ENCODE measurements at places on chromosomes 1 and 21.

- no peak for DNase-seq
Measured at GRCh38 chr1:153071511-153071910, at the start of gene SPRR2B. Gene SPRR2B, minus strand, starts transcription at chr1:153071611. Its CDS starts 772 bp downstream, at chr1:153070839.

DNA sequence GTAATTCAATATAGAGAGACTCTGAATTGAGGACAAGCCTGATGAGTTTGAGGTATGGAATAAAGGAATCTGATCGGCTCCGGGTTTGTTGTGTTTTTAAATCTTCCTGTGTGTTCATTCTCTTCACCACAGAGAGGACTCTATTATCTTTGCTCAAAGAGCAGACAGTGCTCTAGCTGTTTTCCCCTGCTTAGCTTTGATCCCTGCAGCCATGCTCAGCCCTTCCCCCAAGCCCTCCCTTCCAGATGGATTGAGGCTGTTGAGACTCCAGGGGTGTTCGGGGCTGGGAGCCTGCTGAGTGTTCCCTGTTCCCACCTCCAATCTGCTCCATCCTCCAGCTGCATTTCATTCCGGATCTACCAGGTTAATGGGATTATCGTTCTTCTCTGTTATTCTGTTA is 74.2 kb upstream of the CXADR start:
- DNase-seq: no peak

DNA sequence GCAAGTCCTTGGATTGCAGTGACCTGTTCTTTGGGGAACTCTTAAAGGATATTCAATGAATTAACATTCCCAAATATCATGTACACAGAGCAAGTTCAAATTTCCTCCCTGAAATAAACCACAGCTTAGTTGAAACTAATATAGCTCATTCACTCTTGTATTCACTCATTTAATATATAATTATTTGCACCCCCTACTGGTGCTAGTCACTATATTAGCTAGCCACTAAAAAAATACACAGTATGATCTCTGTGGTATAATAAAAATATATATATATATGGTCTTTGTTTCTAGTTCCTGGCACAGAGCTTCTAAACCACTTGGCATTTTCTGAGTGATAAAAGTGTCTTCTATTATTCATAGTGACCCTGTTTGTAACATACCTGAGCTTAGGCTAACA is 177.3 kb upstream of the LYPLAL1 start:
- DNase-seq: no peak

GRCh38 chr1:198416296-198416695 is 124.2 kb downstream of the ATP6V1G3 start:
- DNase-seq: no peak

DNA sequence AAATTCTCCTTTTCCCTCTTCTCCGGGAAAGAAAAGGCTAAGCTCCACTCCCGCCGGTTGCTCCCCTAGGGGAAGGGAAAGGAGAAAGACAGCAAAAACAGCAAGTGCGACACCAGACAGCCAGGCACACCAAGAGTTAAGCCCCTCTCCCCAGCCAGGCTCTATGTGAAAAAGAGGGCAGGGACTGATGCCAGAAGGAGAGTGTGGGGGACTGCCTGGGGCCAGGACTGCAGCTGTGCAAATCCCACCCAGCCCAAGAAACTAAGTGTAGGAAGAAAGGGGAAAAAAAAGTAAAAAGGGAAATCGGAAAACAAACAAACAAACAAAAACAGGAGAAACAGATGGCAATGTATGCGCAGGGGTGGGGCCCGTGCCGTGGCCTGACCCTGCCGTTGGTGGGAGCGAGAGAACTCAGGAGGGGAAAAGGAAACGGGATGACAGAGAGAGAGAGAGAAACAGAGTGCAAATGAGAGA is 27.7 kb upstream of the FMO1 start:
- no peak for DNase-seq

GRCh38 chr1:206737729-206738201 is 32.8 kb upstream of the IL19 start:
- no peak for DNase-seq

DNA sequence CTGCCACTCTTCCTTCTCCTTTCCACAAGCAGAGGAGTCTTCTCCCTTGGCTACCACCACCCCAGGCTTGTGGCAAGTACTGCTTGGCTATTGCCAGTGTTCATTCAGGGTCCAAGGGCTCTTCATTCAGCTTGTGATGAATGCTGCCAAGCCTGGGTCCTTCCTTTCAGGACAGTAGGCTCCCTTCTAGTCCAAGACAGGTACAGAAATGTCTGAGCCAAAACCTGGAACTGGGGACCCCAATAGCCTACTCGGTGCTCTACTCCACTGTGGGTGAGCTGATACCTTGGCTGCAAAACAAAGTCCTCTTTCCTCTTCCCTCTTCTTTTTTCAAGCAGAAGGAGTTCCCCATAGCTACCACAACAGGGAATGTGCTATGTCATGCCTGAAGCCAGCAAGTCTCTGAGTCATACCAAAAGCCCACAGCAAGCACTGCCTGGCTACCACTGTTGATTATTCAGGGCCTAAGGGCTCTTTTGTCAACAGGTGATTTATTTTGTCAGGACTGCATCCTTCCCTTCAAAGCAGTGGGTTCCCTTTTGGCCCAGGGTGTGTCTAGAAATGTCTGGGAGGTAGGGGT is 268.9 kb downstream of the HHAT start:
- no peak for DNase-seq

DNA sequence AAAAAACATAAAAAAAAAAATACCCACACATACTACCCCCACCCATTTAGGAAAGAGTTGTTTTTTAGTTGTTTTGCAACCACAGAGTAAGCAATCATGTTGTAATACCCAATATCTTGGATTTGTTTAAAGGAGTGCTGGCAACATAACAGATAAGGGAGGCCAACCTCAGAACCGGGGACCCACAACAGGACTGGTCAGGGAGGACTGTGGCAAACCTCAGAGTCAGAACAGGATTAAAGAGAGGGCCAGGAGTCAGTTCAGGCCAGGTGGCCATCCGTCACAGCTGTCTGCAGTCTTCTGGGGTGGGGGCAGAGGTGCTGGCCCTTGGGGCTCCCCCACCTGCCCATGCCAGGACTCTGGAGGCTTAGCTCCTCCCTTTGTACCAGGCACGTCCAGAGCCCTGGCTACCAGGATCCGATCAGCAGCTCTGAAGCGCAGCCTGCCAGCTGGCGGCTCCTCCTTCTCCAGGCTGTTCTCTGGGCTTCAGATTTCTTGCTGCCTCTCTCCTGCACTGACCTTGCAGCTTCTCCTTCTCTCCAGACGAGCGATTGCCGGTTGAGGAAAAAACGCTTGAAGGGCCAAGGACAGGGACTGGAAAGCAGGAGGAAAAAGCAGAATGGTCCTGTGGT is 7.9 kb downstream of the H6PD start:
- no peak for DNase-seq

GRCh38 chr21:34201001-34201400 is 127.6 kb downstream of the MRPS6 start:
- DNase-seq: no peak

GRCh38 chr1:36108314-36108713 is 16.7 kb downstream of the COL8A2 start:
- DNase-seq: no peak

DNA sequence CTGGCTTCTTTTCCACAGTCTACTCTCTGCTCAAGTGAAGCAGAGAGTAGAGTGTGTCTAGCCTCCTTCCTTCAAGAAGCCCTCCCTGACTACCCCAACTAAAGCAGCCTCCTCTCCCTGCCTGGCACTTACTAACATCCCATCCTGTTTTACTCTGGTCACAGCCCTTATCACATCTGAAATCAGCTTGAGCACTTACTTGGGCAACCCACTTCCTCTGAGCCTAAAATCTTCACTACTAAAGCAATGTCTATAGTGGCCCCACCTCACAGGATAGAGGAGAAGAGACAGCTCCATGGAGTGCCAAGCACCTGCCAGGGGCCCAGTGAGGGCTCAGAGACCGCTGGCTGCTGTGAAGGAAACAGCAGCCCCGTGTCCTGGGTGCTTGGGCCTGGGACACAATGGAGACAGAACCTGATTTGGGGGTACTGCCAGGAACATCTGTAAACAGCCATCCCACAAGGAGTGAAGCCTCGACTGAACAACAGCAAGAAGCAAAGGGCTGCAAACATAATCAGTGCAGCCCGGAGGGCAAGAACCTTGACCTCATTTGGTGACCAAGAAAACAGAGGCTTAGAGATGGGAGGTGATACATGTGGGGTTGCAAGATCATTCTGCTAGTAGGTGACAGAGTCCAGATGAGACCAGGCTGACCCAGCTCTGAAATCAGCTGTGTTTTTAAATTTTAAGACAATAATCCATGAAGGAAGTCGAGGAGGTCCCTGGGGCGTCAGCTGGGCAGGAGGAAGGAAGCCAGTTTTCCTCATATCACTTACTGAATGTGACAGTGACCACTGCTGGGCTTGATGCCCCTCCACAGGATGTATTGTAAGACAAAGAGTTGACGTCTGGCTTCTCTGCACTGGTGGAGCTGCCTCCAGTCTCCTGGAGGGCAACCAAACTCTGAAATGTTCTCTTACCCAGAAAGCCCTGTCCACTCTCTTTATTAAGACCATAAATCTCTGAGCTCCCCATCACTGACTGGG is 710.6 kb downstream of the MATN1 start:
- no peak for DNase-seq

DNA sequence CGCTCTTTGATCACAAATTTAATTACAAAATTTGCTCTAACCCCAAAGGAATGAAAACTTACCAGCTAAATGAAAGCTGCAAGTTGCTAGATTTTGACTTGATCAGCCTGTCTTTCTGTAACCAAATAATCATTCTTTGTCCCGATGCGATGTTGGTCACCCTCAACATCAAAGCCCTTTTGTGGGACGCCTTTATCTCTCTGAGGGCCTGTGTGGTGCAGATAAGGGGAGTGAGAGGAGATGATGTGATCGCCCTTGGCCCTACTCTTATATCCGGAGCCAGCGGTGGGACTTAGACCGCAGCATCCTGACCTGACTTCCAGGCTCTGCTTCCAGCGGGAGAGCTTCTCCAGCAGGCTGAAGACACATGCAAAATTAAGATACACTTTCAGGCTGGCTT is 19.3 kb upstream of the UMODL1 start:
- DNase-seq: no peak

- no peak for DNase-seq
Measured at GRCh38 chr1:3105167-3105863, 36.3 kb downstream of the PRDM16 start.

- DNase-seq: no peak
Measured at GRCh38 chr1:66777831-66778230, 23.2 kb downstream of the INSL5 start.

DNA sequence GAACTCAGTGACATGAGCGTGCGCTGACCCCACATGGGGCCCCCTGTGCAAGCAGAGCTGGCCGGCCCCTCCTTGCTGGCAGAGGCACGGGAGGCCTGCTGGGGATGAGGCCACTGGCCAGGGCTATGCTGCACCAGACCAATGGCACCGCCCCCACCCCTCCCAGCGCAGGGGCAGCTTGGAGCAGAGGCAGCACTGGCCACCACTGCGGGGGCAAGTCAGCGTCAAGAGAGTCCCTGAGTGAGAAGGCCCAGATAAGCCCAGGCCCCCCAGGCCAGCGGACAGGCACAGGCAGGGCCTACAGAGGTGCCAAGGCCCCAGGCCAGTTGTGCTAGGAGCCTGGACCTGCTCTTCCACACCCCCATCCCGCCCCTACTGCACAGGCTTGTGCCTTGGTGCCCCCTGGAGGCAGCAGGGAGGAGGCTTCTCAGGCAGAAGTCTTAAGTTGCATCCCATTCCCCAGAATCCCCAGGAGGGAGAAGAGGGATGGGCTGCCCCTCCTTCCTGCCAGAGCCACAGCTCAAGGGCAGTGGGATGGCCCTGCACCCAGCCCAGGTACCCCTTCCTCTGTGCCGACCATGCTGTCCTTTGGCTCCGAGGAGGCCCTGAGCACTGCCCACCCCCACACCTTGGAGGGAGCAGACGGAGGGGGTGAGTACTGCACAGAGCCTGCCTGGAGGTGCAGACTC is 35.8 kb downstream of the EPHX1 start:
- no peak for DNase-seq

- no peak for DNase-seq
Measured at GRCh38 chr1:214717351-214717750, 114.4 kb downstream of the CENPF start.

GRCh38 chr21:42061195-42061985 is 9.7 kb upstream of the UMODL1 start:
- no peak for DNase-seq

DNA sequence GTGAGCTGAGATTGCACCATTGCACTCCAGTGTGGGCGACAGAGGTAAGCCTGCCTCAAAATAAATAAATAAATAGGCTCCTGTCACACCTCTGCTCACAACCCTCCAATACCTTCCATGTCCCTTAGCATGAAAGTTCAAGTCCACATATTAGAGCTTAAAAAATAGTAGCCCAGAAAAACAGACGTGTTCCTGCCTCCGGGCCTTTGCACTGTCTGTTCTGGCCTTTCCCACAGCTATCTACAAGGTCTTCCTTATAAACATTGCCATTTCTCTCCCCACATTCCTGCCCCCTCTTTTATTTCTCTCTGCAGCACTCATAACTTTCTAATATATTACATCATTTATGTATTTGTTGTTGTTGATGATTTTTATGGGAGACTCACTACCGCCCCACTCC is 85.6 kb upstream of the CASZ1 start:
- no peak for DNase-seq

GRCh38 chr21:44535963-44536362 is 4.0 kb downstream of the KRTAP10-1 start:
- DNase-seq: no peak

GRCh38 chr1:246142320-246142893 is 364.7 kb downstream of the SMYD3 start:
- DNase-seq: no peak

DNA sequence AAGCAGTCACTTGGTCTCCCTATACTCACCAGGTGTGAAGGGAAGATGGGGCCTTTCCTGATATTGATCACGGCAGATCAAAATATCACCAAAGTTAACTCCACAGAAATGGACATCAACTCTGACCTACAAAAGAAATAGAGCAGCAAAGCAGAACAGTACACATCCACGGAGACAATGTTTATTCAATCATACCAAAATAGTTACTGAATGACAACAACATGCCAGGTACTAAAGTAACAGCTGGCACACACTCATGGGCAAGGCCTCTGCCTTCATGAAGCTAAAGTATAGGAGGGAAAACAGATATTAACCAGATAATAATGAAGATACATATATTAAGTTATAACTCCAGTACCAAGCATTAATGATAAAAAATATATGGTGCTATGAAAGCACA is 59.2 kb upstream of the RASAL2 start:
- DNase-seq: no peak

GRCh38 chr1:85846706-85847105 is 138.5 kb upstream of the ZNHIT6 start:
- no peak for DNase-seq

- DNase-seq: no peak
Measured at GRCh38 chr1:208432346-208432745, 188.2 kb upstream of the PLXNA2 start.

DNA sequence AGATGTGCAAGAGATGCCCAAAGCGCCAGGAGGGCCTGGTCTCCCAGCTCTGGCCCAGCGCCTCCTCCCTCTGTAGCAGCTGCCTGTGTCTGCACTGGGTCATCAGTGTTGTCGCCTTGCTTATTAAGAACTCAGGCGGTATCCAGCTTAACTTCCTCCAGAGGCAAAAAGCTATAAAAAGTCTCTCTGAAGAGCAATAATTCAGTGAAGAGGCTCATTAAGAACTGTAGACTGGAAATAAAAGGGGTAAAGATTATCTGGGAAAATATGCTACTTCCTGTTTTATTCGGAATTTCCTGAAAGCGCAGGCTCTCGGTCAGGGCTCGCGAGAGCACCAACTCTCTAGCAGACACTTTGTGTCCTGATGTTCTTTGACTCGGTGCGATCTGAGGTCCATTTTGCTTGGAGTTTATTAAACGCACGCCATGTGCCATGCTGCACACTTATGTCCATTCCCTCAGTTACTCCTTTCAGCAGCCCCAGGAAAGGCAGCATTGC is 70.4 kb downstream of the MRPS6 start:
- DNase-seq: no peak
